ENCODE measurements at places on chromosomes 1 and 21.

DNA sequence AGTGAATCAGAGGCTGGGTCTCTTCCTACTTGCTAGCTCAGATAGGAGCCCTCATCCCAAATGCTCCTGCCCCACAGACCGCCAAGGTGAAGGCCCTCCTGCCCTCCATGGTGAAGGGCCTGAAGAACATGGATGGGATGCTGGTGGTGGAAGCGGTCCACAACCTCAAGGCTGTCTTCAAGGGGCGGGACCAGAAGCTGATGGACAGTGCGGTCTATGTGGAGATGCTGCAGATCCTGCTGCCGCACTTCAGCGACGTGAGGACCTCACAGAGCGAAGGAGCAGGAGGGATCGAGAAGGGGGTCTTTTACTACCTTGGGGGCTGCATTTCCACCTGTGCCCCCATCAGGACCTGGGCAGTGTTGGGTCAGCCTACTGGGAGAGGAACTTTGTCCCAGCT, 14.6 kb upstream of the TTC4 start:
- no peak for DNase-seq

DNA sequence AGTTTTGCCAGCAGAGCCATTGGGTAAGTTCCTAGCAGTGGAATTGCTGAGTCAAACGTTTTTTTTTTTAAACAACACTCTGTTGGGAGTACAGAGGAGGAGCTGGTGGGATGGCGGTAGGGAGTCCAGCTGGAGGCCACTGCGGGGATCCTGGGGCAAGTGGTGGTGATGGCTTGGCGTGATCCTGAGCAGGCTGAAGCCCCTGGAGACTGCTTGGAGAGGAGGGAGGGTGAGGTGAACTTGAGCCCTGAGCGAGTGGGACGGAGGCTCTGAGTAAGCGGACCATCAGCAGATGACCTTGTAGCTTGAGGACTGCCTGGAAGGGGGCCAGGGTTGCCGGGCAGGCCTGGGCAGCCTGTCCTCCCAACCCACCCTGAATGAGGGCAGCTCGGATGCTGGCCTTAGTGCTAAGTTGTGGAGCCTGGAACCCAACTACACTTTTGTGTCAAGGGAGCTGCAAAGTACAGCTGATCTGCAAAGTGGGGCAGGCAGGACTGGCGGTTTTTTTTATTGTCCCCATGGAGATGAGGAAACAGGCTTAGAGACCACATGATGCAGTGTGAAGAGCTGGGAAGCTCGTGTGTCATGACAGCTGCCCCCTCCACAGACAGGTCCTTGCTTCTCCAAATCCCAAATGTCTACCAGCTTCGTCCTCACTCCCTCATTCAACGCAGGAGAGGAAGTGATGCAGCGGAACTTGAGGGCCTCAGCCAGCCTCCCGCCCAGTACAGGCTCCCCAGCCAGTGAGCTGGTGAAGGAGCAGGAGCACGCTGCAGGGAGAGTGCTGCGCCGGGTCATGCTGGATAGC, 20.2 kb downstream of the MRPL37 start:
- DNase-seq, result peak; percentile 79

DNA sequence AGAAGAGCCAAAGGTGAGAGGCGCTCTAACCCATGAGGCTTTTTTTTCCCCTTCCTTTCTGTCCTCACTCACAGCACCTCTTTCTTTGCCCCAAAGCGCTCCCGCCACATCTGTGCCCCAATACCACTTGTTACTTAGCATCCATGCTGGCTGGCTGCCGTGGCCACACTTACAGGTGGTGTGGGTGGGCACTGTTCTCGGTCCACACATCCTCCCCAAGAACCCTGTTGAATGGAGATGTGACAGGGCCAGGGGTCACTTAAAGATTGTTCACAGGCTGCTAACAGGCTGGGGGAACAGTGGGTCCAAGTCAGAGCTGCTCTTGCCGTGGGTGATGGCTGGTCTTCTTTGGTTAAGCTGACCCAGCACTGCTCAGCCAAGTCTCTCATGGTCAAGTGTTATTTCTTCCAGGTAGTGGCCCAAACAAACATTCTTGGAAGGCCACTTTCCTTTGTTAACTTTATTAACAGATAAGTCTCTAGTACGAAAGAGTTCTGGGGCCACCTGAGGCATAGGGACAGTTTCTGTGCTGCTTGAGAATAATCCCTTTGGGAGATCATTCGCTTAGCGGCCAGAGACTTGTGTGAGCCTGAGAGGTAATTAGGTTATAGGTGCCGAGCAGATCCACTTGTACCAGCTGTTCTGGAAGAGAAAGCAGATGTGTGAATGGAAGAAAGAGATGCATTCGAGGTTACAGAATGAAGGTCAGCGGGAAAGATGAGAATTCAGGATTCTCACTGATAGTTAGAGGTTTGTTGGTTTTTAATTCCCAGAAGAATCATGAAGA, 62.6 kb upstream of the IRF2BP2 start:
- no peak for DNase-seq

GRCh38 chr1:248847956-248848561, 10.0 kb downstream of the ZNF672 start:
- DNase-seq, result no peak

GRCh38 chr1:212819726-212820125, 27.7 kb downstream of the SPATA45 start:
- no peak for DNase-seq

GRCh38 chr1:78143152-78143551, 97.4 kb downstream of the GIPC2 start:
- no peak for DNase-seq

DNA sequence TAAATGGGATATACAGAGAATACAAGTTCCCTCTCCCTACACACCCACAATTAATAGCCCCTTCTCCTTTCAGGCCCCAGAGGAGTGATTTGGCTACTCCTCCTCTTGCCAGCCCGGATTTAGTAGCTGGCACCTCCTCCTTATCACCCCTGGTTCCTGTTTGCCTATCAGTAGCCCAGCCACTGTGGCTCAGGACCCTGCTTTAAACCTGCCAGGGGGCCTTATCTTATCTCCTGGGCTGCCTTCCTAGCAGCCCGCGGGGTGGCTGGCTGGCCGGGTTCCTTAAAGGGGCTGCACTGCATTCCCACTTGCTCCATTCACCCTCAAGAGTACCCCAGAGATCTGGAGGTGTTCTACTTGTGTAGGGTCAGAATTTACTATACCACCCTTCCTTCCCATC, 70.4 kb downstream of the PLEKHA6 start:
- DNase-seq, result no peak

GRCh38 chr1:205794011-205794730, 18.8 kb downstream of the SLC41A1 start:
- DNase-seq, result no peak

GRCh38 chr21:31482460-31482859, 138.4 kb upstream of the TIAM1 start:
- no peak for DNase-seq

DNA sequence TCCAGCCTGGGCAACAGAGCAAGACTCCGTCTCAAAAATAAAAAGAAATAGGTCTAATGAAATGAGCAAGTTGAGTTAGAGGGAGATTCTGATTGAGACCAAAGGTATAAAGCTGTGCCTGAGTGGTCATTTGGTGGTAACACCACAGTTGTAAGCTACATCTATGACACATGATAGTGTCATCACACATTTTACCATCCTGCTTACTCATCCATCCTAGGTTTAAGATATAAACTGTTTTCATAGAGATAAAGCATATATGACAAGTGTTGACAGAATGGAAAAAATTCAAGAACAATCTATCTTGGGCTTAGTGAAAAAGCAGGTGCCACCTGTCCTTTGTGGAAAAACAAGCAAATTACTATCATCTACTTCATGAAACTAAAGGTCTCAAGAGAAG, 7.1 kb upstream of the CFAP141 start:
- no peak for DNase-seq

DNA sequence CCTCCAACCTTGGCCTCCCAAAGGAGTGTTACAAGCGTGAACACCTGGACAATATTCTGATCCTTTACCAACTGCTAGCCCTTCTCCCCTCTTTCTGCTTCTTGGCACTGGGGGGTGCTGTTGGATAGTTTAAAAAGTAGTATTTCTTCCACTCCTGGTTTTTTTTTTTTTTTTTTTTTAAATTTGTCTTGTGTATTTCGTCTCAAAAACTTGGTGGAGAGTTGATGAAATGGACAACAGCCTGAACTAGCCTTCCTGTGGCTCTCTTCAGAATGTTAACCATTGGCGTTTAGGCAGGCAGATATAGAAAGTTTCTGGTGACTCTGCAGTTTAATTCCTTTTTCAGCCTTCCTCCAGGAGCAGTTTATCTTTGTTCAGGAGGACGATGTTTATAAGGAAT, 69.7 kb upstream of the USP24 start:
- no peak for DNase-seq

GRCh38 chr1:245717611-245718010, 562.8 kb downstream of the KIF26B start:
- no peak for DNase-seq

- no peak for DNase-seq
Observed at GRCh38 chr1:186443638-186444037, 17.3 kb downstream of the PDC start.

DNA sequence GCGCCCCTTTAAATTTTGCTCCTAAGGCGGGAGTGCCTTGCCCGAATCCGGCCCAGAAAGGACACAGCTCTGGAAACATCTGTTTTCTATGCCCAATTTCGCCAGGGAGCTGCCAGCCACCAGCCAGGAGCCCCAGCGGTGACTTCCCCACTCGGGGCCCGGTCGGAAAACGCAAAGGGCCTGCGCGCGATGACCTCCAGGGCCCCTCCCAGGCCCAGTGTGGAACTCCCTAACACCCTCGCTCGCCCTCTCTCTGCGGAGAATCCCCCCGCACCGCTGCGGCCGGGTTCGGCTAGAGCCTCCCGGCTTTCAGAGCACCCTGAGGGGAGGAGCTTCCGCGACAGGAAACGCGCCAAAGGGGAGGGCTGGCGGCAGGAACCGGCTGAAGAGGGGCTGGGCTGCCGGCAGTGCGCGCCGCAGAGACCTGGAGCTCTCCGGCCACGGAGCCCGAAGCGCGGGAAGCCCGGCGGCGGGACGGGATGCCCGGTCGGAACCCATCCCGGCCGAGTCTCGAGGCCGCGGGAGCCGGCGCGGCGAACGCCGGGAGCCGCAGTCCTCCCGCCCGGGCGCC, 505 bp downstream of the CLSPN start:
- peak; percentile 37 for DNase-seq

DNA sequence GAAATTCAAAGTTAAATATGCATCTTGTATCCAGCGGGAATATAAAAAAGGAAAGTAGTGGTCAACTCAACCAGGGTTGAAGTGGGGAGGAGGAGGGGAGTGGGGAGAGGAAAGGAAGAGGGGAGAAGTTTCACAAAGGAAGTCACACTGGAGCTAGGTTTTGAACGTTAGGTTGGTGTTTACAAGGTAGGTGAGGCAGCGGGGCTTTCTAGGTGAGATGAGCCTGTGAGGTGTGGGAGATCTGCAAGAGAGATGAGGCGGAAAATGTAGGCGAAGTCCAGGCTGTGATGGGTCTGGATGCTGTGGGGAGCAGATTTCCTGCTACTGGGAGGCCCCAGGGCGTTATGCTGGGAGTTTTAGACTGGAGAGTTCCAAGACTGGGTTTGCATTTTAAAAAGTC, 36.1 kb upstream of the IL20 start:
- no peak for DNase-seq

Measured in C1 segment of cervical spinal cord (tissue), 14 donors.